Fibroblast of skin of scalp (primary cell): ENCODE measurements at places on chromosomes 5 and 9.

- DNase-seq: no peak
Observed at GRCh38 chr9:137095664-137096517, 9.1 kb downstream of the MAN1B1 start.

- DNase-seq: no peak
Observed at GRCh38 chr5:139468421-139468931, 2.3 kb upstream of the SMIM33 start.

DNA sequence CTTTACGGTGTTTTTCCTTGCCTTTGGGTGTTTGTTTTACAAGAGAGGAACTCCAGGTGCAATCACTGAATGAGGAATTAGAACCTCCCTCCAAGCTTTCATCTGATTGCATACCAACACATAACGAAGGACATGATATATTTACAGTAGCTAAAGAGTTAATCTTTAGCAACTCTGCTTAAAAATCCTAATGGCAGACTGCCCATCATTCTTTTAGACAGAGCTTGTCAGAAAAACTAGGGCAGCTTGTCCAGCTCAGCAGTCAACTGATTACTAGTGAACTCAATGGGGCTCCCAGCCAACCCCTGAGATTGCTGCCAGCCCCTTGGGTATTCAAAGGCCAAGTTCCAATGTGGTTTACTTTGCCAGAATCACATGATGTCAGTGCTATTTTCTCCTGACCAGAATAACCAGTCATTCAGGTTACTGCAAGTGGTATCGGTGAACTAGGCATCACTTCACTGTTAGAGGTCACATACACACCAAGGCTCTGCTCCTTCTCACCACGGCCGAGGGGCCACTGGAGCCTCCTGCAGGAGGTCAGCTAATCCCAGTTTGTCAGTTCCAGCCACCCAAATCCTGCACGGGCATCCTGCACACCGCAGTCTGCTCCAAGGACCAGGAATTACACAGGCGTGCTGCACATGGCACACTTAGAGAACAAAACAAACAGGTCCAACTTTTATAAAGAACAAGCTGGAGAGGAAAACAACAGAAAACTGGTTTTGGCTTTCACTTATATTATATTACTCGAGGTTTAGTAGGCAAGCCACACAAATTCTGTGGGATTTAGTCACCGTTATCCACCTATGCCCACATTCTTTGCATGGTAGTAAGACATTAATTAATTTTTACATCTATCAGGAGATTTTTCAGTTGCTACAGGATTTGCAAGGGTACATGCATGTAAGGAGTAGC lies 62.5 kb downstream of the NFIB start:
- peak; percentile 77 for DNase-seq

GRCh38 chr9:79756414-79756813 lies 184.6 kb downstream of the TLE4 start:
- DNase-seq: no peak

DNA sequence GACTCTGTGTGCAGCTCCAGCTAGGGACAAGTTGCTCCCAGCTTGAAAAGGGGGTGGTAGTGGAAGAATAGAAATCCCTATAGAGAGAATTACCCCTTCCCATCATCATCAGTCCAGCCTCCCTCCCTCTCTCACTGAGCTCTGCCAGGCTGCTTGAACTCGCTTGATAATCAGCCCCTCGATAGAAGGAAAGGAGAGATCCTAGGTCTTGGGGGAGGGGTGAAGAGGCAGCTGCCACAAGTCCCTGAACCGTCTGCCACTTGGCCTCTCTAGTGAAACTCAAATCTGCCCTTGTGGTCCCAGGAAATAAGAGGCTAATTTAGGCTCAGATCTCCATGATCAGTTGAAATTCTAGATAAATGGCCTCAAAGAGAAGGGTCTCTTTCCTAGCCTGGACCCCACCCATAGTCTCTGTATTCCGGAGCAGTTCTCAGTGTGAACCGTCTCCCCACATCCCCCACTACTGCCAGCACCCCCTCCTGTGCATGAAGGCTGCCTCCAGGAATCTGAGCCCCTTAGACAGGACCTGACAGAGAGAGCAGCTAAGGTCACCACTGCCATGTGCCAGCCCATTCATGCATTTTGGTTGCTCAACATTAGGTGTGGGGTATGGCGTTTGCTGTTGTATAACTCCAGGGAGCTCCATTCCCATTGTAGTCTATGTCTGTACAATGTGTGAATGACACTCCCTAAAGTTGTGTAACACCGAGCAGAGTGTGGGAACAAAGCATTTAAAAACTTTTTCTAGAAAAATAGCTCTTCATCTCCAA lies 5.5 kb downstream of the DNAJB5 start:
- no peak for DNase-seq

DNA sequence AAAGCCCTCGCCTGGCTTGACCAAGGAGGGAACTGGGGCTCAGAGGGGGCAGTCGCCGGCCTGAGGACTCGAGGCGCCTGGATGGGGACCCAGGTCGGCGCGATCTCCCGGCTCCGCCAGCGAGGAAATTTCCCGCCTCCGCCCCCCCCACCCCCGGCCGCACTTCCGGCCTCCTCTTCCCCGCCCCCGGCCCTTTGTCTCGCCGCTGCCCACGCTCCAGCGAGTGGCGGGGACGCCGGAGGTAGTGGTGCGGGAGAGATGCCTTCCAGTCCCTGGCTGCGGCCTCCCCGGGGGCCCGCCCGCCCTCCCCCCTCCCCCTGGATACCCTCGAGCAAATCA lies 448 bp upstream of the GPRIN1 start:
- DNase-seq: no peak

GRCh38 chr5:1901061-1901460 lies 18.3 kb upstream of the IRX4 start:
- DNase-seq: peak; percentile 77

GRCh38 chr9:99027443-99027842 lies 77.5 kb upstream of the TGFBR1 start:
- DNase-seq: no peak

DNA sequence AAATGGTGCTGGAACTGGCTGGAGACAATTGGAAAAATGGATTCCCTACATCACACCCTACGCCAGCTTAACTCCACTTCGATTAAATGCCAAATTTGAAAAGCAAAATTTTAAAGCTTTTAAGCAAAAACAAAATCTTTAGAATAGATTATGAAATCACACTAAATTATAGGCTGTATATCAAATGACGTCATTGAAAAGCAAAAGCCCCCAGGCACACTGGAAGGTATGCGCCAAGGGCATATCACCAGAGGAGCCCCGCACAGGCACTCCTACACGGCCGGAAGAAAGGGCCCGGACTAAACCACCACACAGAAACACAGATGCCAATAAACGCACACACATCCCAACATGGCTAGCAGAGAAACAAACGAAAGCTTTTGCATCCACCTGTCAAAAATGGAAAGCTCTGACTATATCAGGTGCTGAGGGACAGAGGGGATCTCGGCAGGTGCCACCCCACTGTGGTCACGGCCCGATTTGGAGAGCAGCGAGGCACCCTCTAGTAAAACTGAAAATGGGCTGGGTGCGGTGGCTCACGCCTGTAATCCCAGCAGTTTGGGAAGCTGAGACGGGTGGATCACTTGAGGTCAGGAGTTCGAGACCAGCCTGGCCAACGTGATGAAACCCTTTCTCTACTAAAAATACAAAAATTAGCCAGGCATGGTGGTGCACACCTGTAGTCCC lies 17.0 kb upstream of the MXD3 start:
- DNase-seq: no peak

- DNase-seq: no peak
Observed at GRCh38 chr9:121217609-121218292, 16.1 kb upstream of the RAB14 start.

DNA sequence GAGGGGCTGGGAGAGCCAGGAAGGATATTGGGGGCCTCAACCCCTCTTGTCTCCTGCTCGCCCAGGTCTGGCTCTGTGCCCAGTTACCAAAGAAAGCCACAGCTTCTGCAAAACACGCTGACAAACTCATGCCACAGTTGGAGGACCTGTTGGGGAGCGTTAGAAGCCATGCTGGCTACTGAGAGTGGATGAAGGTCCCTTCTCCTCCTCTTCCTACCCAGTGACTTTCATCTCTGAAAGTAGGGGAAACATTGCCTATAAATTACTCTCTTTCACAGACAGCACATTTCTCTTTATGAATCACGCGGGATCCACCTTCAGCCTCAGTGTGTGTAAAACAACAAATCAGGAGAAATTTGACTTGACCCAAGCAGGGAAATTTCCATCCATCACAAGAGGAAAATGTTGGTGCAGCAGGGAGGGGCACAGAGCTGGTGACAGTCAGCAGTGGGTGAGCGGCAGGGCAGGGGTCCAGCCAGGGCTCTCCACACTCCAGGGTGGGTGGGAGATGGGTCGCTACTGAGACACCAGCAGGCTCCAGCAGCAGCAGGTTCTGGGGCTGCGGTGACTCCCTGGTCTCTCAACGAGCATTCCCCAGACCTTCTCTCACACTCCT lies 181.9 kb downstream of the FGF18 start:
- DNase-seq: no peak

- DNase-seq: no peak
Observed at GRCh38 chr9:72140586-72140985, 8.7 kb upstream of the GDA start.

- DNase-seq: peak; percentile 58
Observed at GRCh38 chr9:104831681-104832080, 67.8 kb downstream of the NIPSNAP3B start.
